LNCaP clone FGC (cell line): ENCODE measurements at places on chromosomes 11 and 22.

DNA sequence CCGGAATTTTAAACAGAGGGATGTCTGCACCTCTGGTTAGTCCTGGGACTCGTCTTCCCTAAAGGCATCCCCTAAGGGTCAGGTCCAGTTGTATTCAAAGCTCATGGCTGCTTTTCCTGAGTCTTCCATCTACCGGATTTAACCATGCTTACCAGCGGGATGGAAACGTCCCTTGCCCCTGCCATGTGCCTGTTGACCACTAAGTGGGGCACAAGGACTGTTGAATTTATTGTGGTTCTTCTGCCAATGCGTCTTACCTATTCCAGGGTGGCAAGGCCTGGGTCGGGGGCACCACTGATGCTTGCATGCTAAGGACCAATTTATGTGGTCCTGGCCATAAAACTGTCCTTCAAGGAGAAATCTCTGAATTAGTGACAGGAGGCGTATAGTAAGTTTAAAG, 25.6 kb downstream of the ANKRD42 start:
- no peak for DNase-seq

DNA sequence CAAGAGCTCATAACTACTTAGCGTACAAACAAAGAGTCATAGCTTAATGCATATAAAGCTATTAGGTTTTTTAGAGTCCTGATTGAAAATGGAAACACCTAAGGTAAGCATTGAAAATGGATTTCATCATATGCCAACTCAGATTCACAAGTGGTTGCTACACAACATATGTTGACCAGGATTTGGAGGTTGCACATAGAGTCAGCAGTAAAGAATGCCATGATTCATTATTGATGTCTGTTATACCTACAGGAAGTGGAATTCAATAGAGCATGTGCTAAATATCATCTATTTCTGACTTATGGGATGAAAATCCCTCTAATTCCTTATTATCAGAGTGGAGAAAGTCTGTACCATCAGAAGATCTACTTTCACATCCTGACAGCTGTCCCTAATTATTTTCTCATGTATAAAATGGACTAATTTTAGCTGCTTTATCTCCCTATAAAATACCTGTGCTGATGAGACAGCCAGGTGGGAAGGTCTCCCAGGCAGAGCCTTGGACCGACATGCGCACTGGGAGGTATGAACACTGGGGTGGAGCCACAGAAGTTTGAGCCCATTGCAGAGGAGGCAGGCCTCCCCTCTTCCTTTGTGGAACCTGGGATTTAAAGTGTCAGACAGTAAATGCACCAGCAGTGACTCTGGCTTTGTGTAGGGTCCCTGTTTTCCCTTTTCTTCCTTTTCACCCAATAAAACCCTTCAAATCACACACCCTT, 204.2 kb downstream of the AASDHPPT start:
- DNase-seq = no peak

- no peak for DNase-seq
These were observed 4.8 kb downstream of the PAX6 start for GRCh38 chr11:31806186-31806927.

- DNase-seq = no peak
These were observed 8.3 kb upstream of the ARHGEF17 start for GRCh38 chr11:73299751-73300150.

GRCh38 chr11:81825346-81825745, 908.3 kb downstream of the FAM181B start:
- no peak for DNase-seq

DNA sequence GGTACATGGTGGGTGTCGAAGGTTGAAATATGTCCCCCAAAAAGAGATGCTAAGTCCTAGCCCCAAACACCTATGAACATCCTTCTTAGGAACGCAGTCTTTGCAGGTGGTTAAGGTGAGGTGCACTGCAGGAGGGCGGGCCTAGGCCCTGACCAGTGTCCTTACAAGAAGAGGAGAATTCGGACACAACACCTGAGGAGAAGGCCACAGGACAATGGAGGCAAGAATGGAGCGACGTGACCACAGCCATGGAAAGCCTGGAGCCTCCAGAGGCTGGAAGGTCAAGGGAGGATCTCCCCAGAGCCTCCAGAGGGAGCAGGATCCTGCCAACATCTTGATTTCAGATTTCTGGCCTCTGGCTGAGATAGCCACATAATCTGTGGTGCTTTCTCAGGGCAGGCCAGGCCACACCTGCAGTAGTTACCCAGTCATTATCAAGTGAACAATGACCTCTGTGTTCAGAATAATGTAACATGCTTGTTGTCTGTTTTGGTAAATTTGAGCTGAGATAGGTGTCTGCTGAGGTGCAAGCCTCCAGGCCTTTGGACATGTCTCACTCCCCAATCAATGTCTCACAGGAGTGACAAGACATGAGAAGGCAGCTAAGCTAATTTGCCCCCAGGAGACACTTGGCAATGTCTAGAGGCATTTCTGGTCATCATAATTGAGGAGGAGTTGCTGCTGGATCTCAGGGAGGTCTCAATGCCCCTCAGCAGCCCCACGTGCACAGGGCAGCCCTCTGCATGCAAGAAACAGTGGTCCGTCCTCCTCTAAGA, 498.9 kb downstream of the BRD1 start:
- DNase-seq = no peak

DNA sequence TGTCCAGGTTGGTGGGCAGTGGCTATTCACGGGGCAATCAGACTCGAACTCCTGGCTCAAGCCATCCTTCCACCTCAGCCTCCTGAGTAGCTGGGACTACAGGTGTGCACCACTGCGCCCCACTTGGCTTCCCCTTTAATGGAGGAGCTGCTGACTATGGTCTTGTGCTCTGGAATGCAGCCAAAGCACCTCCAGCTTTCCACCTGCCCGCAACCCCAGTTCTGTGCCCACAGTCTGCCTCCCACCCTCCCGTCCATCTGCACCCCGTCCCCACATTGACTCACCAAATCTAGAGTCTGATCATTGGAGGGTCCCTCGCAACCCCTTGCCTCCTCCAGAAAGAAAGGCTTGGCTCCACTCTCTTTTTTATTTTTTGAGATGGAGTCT, 41.0 kb downstream of the KCNJ4 start:
- no peak for DNase-seq

DNA sequence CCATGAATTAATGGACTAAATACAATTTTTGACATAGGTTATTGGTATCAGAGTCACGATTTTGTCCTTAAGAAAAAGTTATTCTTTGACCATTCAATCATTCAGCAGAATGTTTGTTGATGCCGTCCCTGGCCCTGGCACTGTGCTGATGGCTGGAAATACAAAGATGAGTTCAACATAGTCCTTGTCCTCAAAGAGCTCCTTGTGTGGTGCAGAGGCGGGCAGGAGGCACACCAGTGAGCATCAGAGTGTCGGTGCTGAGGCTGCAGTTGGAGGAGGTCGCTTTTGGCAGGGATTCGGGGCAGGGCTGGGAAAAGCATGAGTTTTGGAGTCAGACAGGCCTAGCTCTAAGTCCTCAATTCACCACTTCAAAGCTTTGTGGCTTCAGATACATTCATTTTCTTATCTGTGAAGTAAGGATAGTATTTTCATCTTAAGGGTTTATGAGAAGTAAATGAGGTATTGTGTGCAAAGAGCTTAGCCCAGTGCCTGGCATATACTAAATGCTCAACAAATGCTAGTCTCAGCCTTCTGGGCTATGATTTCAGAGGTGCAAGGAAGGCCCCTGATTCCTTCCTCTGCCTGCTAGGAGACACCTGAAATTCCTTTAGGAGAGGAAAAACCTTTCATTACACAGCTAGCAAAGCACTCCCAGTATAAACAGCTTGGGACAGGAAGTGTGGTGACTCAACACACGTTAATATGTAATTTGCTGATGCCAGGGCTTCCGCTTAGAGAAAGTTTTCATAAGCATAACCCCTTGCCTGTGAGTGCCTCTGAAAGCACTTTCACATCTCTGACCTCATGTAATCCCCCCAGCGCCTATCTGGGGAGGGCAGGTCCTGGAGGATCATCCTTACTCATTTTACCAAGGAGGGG, 113.8 kb downstream of the NECTIN1 start:
- DNase-seq = no peak

DNA sequence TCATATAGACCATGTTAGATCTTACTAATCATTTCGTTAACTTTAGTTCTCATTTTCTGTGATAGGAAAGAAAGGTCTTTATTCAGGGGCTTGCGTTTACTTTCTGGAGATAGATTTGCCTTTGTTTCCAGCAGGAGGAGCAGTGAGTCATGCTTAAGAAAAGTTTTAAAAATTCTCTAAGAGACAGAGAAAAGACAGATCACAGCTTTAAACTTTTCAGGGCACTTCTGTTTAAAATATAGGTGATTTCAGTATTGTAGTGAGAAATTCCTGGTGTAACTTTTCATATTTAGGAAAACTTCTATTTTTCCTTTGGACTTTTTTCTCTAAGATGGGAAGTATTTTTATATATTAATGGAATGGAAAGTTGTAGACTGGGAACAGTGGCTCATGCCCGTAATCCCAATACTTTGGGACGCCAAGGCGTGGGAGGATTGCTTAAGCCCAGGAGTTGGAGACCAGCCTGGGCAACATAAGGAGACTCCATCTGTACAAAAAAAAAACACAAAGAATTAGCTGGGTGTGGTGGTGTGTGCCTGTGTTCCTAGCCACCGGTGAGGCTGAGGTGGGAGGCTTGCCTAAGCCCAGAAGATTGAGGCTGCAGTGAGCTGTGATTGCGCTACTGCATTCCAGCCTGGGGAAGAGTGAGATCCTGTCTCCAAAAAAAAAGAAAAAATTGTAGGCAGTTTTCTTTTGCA, 60.3 kb downstream of the ATXN10 start:
- no peak for DNase-seq

DNA sequence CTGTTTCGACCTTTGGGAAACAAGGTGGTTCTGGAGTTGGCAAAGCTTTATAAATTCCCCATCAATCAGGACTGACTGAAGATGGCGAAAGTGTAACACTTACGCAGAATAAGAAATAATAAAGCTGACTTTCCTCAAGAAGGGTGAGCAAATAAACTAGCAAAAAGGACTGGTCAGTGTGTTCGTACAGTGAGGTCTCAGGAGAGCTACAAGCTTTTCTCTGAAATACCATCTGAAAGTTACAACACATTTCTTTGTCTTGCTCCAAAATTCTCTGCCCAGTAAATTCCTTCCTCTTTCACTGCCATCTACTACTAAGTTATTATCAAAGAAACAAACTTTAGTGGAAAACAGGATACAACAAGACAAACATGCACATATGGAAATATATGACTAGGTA, 13.4 kb downstream of the PITPNB start:
- DNase-seq = no peak

DNA sequence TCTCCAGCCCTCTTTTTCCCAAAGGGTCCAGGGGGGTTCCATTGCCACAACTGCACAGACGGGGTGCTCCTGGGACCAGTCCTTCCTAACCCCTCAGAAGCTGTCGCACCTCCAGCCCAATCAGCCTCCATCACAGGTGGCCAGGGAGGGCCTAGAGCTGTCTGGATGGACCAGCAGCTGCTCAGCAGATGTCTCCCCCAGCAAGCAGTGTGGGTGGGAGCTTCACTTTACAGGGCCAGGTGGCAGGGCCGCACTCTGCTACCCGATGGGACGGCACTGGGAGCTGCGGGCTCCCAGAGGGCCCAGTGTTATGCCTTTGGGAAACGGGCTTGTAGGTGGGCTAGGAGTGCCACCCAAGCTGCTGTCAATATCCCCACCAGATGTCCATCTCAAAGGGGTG, 120.5 kb downstream of the DSCAML1 start:
- no peak for DNase-seq

GRCh38 chr11:68143310-68143689, 22.1 kb upstream of the CHKA start:
- DNase-seq = no peak

GRCh38 chr22:23569716-23570115, 10.4 kb downstream of the IGLL1 start:
- no peak for DNase-seq

- DNase-seq = no peak
These were observed 61.9 kb upstream of the SORL1-AS1 start for GRCh38 chr11:121514432-121515334.

- no peak for DNase-seq
These were observed 265.3 kb upstream of the ANO5 start for GRCh38 chr11:21927628-21928027.
